ENCODE measurements at places on chromosomes 7 and 10.

DNA sequence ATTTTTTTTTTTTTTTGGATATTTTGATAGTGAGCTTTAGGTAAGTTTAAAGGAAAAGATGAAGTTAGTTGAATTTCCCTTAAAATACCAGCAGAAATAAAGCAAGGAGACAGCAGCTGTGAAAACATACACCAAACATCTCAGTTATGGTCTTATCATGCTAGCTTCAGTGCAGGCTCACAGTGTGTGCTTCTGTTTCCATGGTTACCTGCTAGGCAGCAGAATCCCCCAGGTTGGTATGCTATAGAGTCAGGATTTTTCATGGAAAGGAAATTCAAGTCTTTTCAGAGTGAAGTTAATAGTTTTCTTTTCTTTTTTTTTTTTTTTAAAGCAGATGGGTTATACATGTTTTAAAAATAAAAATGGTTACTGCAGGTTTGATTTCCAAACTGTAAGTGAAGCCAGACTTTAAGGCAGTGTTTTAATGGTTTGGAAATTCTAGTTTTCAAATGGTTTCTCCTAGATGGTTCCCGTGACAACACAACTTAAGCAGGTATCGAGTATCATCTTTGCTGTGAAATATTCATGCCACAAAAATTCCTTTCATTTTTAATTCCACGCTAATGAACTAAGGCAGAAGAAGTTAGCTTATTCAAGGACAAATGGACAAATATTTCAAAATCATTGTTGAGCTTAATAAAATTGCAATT is 230.9 kb downstream of the BICC1 start:
- DNase-seq, result no peak

DNA sequence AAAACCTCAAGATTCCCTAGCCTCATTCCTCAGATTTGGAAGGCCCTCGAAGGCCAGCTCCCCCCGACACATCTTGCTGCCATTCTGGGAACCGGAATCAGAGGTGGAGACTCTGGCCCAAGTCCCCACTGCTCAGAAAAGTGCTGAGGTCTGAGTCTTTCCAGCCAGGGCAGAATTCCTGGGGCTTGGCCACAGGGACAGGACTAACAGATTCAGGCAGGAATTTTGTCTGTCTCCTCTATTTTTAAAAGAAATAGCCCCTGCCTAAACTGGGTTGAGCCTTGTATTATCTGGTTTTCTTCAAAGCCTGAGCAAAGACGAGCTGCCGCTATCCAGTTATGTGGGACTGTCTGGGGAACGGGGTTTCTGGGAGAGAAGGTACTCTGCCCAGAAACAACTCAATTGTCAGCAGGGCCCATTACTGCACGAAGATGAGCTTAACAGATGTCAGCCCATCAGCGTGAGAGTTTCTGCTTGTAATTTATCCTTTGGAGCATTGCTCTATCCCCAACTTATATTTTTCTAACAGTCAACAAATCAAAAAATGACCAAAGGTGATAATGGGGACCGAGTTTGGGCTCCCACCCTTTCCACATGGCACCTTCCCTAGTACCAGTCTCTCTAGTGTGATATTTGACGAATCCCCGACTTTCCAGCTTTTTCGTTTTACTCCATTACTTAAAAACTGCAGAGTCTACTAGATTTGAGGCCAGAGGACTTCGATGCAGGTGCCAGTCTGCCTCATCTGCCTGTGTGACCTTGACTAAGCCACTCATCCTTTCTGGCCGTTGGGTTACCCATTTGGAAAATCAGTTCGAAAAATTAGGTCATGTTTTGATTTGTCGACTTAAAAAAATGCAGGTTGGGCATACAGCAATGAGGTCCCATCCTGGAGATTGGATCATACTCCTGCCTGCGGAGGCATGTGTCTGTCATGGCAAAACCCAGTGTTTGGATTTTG is 110.9 kb downstream of the WDR11 start:
- DNase-seq, result no peak

DNA sequence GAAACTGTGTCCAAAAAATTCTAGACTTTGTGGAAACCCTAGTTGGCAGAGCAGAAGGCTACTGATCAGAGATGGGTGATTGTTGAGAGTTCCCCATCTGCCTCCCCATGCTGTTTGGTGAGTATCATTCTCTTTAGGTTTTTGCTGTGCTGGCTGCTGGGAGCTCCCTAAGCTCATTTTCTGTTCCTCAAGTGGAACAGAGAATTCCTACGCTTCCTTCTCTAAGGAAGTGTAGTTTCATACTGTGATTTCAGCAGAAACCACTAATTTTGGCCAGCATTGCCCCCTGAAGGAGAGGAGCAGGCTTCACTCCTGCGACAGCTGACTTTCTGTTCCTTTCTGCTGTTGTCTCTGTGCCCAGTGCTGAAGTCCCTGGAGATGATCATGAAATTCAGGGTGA is 355.3 kb upstream of the NPVF start:
- DNase-seq, result no peak

DNA sequence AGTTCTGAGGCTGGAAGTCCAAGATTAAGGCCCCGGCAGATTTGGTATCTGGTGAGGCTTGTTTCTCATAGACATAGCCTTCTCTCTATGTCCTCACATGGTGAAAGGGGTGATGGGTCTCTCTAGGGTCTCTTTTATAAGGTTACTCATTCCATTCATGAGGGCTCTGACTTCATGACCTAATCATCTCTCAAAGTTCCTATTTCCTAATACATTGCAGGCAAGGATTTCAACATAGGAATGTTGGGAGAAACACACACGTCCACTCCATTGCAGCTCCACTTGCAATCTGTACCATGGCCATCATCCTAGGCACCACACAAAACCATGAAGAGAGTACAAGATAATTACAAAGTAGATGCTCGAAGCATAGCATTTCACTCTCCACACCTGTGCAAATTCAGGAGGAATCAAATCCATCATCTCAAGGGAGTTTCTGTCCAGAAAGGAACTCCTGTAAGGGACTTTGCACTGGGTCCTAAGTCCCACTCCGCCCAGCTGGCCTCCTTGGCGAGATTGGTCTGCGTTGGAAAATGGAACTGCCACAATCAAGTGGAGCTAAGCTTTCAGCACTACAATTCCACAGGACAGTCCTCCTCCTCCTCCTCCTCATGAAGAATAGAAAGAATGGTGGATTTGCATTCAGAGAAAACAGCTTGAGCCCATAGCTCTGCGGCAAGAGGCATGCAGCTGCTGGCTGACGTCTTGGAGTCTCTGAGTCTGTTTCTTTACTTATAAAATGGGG is 8.8 kb downstream of the DDC start:
- no peak for DNase-seq

- DNase-seq, result no peak
These were observed 755 bp downstream of the FRMPD2 start for GRCh38 chr10:48273741-48274140.

DNA sequence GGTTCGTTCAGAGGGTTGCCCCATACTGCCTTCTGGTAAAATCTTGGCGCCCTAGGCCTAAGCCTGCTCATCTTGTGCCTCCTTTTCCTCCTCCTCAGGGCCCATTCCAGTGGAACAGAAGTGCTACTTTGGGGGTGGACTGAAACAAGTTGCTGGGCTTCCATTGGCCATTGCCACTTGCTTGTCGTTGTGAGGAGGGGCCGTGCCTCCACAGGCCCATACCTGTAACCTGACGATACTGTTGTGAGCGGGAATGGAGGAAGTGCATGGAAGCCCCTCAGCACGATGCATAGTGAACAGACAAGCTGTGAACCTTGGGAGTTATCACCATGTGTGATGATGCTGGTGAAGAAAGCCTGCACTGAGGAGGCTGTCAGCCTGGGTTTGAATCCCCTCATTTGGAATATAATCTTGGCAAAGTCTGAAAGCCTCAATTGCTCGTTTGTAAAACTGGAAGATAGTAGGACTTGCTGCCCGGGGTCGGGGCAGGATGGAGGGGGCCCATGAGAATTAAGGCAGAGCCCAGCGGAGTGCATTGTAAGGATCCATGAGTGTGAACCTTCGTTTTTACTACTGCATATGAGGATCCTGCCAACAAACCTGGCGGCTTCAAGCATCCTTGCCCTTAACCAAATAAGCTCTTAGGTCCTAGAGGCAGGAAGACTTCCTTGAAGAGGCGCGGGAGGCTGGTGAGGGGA is 671 bp upstream of the PAPSS2 start:
- no peak for DNase-seq

DNA sequence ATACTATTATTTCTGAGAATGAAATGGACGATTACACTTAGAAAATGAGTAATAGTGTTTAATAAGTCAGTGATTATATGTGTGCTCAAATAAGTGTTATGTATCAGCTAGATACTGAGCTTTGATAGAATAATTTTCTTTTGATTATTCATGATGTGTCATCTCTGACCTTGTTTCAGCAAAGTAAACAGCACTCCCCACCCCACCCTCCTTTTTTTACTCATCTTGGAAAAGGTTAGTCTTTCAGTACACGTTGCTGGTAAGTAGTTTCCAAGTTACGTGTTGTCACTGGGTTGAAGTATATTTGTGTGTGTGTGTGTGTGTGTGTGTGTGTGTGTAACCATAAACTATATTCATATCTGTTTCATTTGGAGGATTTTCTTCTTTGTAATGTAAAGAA is 84.1 kb downstream of the GNAI1 start:
- DNase-seq, result no peak

GRCh38 chr7:147765301-147765700 is 825.3 kb upstream of the C7orf33 start:
- no peak for DNase-seq

GRCh38 chr7:111789048-111789320 is 226.7 kb upstream of the IMMP2L start:
- DNase-seq, result no peak

DNA sequence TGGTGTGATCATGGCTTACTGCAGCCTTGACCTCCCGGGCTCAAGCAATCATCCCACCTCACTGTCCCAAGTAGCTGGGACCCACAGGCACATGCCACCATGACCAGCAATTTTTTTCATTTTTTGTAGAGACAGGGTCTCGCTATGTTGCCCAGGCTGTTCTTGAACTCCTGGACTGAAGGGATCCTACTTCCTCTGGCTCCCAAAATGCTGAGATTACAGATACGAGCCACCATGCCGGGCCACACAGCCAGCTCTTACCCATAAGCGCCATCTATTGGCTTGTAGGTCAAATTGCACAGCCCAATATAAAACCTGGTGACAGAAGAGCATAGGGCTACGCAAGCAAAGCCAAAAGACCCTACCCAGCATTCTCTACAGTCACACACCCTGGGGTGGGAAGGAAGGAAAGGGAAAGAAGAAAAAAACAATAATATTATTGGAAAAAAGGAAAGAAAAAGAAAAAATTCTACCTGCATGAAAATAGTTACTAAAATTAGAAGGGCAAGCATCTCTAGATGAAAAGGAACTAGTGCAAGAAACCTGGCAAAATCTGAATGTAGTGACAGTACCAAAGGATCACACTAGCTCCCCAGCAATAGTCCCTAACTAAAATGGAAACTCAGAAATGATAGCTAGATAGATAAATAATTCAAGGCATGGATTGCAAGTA is 29.4 kb upstream of the AMPH start:
- no peak for DNase-seq

DNA sequence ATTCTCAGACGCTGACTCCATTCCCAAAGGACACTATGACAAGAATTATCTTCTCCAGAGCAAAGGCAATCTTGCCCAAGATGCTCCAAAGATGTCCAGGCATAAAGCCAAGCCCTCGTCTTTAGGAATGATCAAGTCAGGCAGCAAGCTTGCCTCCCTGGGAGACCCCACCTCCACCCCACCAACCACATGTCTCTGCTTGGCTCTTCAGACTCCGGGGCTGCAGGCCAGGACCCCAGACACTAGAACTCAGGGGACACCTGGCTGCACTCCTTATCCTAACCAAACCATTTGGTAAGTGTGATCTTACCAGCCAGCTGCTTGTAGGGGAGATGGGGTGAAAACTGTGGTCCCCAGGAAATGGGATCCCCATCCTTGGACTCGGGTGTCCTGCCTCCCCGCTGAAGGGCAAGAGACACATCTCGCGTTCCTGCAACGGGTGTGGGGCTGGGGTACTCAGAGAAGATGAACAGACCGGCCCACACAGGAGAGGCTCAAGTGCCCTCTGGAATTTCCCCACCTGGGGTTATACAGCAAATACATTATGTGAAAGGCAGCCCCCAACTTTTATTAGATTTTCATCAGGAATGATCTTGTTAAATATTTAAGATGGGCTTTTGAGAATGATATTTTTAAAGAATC is 55.7 kb downstream of the INSIG1 start:
- peak; percentile 7 for DNase-seq

DNA sequence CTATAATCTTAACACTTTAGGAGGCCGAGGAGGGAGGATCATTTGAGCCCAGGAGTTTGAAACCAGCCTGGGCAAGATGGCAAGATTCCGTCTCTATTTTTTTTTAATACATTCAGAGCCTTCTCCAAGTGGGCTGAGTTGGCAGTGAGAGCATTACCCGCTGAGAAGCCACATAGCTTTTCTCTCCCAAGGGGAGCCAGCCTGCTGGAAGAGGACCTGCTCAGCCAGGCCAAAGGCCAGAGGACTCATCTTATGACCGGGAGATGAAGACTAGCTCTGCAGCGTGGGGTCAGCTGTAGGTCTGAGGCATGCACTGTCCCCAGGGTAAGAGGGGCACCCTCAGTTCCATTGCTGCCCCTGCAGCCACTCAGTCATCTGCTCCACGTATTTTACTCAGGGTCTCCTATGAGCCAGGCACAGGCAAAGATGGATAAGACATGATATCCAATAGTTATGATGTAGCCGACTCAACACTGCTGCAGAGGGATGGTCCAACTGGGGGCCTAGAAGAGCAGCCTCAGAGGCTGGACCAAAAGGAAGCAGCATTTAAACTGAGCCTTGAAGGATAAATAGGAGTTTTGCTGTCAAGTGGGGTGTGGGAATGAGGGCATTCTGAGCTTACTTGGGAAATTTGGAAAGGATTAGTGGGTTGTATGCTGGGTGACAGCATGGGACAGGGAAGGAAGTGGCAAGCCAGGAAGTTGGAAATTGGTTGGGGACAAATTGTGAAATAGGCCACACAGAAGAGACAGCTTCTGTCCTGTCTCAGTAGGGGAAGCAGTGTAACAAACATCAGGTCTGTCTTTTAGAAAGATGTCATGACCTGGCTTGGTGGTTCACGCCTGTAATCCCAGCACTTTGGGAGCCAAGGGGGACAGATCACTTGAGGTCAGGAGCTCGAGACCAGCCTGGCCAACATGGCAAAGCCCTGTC is 1.6 kb upstream of the MARVELD1 start:
- no peak for DNase-seq

DNA sequence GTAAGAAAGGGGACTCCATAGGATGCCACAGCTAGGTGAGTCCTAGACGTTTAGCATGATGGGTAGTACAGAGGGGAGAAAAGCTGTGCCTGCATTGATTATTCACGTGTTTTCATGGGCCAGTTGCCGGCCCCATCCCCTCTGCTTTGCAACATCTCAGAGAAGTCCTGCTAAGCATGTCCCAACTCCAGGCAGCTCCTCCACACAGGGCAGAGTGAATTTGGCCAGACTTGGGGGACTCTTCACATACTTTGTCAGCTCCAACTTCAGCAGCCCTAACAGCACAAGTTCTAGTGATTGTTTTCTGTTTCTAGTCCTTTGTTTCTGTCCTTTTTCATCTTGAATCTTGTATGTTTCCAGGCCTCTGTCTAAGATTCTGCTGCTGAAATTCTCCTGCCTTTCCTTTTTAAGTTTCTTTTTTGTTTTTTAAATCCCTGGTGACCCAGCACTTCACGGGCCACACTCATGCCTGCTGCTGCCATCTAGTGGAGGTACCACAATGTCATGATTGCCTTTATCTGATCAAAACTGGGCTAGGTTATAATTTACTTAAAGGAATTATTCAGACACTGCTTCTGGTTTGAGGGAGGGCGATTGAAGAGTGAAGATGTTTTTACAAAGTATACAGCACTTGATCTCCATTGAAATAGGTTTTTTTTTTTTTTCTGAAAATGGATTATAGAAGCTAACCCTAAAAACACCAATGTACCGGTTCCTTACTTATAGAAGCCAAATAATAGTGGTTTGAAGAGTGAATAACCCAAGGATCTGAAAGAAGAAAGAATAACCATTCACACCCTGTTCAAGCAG is 276.9 kb downstream of the CSTF2T start:
- DNase-seq, result no peak

GRCh38 chr10:4407783-4408182 is 418.2 kb upstream of the AKR1E2 start:
- no peak for DNase-seq

Data from omental fat pad (tissue), 4 donors.